Neural progenitor cell (in vitro differentiated cells): ENCODE measurements at places on chromosomes 4 and X.

DNA sequence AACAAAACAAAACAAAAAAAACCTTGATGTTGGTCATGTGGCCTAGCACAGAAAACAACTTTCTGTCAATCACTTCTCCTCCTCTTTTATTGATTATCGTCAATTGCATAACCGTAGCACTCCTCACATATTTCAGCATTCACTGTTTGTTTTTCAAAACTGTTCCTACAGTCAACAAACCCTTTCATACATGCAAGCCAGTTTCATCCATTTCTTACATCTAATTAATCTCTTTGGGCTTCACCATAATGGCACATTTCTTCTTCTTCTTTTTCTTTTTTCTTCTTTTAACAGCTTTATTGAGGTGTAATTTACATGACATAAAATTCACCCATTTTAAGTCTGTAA lies 246.9 kb downstream of the PTTG2 start:
- DNase-seq = no peak

- no peak for DNase-seq
Observed at GRCh38 chr4:26568446-26568994, 15.4 kb upstream of the TBC1D19 start.

GRCh38 chr4:176780995-176781738 lies 11.6 kb downstream of the VEGFC start:
- DNase-seq = no peak

- DNase-seq = no peak
Observed at GRCh38 chr4:149121023-149121404, 678.8 kb upstream of the NR3C2 start.

DNA sequence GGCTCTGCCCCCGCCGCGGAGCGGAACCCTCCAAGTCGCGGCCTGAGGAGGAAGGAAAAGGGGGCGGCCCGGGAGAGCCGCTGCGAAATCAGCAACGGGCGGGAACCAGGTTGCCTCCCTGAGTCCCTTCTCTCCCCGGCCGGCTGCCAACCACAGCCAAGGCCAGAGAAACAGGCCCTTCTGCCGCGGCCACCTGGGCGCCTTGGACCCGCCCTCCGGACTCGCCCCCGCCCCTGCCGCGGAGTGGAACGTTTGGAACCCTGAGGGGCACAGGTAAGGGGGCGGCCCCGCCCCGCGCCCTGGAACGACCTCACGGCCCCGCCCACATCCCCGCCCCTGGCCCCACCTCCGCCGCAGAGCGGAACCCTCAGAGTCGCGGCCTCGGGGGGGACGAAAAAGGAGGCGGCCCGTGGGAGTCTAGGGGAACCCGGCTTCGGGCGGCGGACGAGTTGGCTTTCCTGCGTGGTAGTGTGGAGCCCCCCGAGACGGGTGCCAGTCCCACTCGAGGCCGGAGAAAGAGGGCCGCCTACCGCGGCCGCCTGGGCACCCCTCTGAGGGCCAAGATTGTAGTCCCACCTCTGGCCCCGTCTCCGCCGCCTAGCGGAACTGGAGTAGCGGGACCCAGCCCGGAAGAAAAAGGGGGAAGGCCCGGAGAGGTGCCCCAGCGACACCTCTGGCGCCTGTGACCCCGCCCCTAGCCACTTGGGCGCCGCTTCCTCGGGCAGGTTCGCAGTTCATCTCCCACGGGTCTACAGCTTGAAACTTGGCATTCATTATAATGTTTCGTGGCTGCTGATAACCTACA lies 669 bp upstream of the PHKA2 start:
- peak; percentile 88 for DNase-seq

- no peak for DNase-seq
Observed at GRCh38 chr4:119035951-119036737, 99.5 kb upstream of the MYOZ2 start.

GRCh38 chr4:57037982-57038604 lies 59.4 kb downstream of the POLR2B start:
- peak; percentile 82 for DNase-seq

DNA sequence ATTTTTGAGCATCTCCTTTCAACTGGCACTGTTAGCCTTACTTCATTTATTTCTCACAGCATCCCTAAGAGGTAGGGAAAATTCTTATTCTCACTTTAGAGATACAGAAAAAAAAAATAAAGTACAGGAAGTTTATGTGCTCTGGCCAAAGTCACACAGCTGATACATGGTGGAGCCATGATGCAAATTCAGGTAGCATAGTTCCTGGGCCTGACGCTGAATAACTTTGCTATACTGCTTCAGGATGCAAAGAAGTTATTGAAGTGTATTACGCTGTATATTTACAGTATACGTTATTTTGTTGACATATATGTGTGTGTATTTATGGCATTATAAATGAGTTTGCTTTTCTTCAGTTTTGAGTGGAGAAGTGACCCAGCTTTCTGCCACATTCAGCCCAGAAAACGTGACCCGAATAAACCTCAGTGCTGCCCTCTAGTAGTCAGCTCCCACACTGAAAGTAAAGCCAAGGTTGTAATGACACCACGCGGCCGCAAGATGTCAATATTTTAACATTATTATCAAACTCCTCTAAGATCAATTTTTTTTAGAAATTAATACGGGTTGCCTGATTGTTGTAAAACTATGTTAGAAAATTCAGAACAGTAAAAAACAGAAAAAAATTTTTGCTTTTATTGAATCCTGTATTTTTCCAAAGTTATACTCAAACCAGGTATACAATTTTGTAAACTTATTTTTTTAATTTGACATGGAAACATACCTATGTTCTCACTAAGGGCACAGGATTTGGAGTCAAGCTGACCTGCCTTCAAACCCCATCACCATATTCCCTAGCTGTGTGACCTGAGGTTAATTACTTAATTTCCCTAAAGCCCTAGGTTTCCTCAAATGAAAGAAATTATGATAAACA lies 3.8 kb upstream of the GUCY2F start:
- peak; percentile 82 for DNase-seq

DNA sequence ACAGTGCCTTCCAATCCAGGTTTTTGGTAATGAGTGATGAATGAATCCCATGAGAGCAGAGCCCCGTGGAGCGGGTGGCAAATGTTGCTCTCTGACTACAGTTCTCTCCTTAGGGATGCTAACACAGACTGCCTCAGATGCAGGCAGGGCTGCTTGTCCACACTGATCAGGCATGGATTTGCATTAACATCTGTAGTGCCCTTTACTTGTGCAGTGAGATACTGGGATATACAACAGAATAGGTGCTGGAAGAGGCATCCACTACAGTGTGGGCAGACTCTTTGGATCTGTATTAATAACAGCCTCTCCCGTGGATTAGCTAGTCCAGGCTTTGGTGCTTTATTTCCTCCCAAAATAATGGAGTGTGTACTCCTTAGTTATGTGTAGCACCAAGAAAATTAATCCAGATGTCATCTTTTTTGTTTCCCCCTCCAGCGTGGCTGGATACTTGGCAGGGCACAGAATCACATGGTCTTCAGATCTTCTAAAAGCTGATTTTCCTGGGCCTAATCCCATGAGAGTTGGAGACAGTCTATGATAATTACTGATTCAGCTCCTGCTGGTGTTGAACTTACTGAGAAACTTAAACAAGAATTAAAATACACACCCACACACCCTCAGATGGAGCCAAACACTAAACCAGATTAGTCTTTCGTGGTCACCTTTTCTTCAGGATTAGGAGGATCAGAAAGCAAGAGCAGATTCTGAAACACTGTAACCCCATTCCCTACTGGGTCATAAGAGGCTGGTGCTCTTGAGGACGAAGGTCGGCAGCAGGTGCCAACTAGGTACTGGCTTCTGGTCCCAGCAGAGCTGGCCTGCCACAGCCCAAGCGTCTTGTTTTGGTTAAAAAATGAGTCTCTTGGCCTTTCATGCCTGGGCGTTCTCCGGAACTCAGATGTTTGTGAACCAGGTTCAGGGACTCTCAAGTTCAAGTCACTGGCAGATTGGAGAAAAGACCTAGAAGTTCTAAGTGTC lies 23.1 kb upstream of the NAP1L5 start:
- no peak for DNase-seq

- DNase-seq = no peak
Observed at GRCh38 chrX:45322820-45323219, 122.1 kb upstream of the DIPK2B start.

DNA sequence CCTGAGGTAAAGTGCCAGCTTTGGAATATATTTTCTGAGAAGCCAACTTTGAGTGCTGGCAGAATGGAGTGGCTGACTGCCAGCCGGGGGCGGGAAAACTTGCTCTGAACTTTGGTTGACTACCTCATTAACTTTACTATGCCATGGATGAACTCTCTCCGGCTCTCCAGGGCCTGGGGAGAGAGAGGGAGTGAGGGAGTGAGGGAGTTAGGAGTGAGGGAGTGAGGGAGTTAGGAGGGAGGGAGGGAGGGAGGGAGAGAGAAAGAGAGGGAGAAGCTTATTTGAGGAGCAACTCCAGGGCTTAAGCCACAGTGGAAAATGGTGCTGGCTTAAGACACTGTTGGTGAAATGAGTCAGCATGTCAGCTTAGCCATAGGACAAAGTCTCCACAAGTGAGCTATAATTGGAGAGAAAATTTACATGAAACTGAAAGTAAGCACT lies 280.9 kb upstream of the RPS6KA3 start:
- no peak for DNase-seq

GRCh38 chr4:154140869-154141268 lies 350.7 kb downstream of the DCHS2 start:
- no peak for DNase-seq

- no peak for DNase-seq
Observed at GRCh38 chrX:73647632-73648322, 84.8 kb downstream of the CHIC1 start.

- DNase-seq = no peak
Observed at GRCh38 chr4:71147261-71147660, 153.8 kb downstream of the DCK start.
